ENCODE measurements at places on chromosomes 5 and 9.

DNA sequence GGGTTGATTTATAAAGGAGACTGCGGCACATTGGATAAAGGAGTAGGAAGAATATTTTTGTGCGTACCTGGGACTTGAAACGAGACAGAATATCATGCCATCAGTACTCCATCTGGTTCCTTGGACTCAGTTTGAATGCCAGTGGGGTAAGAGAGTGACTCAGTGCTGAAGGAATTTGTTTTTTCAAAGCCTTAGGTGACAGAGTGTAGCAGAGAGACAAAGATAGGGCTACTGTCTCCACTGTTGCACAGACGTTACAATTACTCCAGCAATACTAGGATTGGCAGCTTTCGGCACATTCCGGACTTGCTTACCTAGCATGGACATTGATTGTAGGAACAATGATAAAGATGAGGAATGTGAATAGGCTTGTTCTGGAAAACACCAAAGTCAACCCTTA lies 250.7 kb downstream of the KCTD16 start:
- DNase-seq: no peak

DNA sequence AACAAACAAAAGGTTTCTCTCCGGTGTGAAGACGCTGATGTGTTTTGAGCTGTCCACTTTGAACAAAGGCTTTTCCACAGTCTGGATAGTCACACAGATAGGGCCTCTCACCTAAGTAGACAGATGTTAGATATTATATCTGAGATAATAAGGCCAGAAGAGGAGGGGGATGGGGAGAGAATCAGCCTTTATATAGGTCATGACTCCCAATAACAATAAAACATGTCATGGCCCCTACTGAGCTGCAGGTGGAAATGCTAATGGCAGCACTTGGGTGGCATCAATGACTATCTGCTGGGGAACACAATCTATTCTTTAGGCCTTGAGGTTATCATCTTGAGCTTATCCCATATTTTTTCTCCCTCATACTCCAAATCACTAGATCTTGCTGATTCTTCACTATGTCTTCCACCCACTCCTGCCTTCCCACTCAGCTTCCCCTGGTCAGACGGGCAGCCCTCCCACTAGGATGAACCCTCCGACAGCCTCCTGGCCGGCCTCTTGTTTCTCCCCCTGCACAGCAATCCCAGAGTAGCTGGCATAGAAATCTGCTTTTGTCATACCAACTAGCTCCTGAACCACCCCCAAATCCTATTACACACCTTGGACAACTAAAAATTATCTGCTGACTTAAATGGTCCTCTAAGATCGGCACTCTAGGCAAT lies 11.5 kb upstream of the SLC35D2 start:
- no peak for DNase-seq

DNA sequence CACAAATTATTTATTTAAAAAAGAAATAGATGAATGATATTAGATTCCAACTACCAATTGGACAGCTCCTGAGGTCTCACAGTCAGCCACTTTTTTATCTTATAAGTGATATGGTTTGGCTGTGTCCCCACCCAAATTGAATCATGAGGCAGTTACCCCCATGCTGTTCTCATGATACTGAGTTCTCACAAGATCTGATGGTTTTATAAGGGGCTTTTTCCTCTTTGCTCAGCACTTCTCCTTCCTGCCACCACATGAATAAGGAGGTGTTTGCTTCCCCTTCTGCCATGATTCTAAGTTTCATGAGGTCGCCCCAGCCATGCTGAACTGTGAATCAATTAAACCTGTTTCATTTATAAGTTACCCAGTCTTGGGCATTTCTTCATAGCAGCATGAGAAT lies 12.9 kb downstream of the NLN start:
- DNase-seq: peak; percentile 47

DNA sequence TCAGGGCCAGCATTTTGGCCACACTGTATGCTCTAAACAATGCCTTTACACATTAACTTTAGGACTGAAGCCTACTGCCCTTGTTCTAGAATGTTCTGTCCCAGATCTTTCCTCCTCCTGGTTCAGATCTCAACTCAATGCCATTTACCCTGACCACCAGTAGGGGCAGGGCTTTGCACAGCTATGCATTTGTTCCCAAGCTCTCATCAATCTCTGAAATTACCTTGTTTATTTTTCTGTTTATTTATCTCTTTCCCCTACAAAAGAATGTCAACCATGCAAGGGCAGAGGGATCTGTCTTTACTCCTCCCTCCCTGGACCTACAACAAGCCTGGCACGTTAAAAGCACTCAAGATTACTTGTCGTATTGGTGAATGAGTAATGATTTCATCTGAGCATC lies 612.9 kb downstream of the BNC2 start:
- peak; percentile 24 for DNase-seq

GRCh38 chr9:116394894-116395698 lies 241.5 kb downstream of the PAPPA start:
- DNase-seq: no peak

DNA sequence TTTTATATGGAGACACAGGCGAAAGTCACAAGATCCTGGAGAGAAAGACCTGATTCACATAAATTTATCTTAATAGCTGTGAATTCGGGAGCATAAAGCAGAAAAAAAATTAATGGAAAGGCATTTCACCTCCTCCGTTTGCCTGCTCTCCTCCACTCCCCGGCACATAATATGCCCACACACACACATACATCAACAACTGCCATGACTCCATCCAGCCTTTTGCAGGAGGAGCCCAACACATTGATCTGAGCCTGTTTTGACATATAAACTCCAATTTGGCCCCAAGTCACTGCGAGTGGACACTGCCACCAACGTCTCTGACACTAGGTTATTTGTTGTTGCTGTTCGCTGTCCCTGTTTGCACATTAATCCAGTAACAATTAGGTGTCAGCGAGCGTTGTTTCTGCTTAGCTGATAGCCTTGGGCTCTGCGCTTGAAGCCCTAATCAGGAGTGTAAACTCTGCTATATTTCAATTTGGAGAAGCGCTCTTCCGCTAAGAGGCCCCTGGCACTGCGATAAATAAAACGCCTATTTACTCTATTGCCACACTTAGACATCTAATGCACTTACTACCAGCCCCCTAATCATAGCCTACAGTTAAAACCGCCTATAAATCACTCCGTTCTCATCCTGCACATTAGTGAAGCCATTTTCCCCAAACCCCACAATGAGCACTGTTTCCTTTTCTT lies 195.8 kb upstream of the TBCA start:
- DNase-seq: no peak

GRCh38 chr9:95089257-95090022 lies 228.1 kb downstream of the FANCC start:
- DNase-seq: no peak

- DNase-seq: no peak
These were observed 344.1 kb downstream of the OSTF1 start for GRCh38 chr9:75432386-75432785.

DNA sequence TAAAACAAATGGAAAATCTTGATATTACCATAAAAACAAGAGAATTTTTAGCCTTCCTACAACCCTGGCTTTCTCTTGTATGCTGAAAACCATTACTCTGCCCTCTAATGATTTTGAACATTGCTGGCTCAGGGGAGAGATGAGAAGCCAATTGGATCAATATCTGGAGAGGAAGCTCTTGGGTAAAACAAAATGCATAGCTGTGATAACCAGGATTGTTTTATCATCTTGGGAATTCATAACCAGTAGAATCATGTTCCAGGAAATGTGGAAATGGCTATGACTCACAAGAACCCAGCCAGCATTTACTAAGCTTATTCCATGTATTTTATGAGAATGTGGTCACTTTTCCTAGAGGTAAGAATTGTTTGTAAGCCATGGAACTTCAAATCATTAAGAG lies 51.1 kb upstream of the CTNND2 start:
- DNase-seq: no peak

GRCh38 chr5:6202149-6202967 lies 176.0 kb downstream of the MED10 start:
- peak; percentile 15 for DNase-seq

DNA sequence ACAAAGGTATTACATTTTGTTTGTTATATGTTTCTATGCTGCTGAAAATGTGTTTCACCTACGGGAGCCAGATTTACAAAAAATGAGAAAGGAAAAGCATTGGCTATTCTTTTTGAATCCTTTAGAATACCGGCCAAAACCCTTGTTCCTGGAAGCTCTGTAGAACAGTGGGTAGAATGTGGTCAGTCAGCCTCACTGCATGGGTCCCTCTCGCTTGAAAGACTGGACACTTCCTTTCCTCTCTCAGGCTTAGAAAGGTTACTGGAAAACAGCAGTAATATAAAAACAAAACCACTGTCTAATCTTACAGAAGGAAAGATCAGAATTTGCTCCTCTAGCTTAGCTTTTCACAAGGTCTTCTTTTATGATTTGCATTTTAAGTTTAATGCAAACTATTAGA lies 45.1 kb downstream of the OSTF1 start:
- DNase-seq: no peak

- DNase-seq: no peak
These were observed 107.4 kb upstream of the LARP1 start for GRCh38 chr5:154647761-154648145.

DNA sequence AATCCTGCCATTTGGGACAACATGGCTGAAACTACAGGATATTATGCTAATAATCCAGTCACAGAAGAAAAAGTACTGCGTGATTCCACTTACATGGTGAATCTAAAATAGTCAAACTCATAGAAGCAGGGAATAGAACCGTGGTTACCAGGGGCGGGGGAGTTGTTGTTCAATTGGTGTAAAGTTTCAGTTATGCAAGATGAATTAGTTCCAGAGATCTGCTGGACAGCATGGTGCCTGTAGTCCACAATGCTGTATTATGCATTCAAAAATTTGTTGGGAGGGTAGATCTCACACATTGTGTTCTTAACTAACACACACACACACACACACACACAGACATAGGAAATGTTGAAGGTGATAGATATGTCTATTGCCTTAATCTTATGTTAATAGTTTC lies 480.5 kb downstream of the DMRT2 start:
- DNase-seq: no peak

- no peak for DNase-seq
These were observed 5.1 kb downstream of the ITGA2 start for GRCh38 chr5:52994266-52994665.

DNA sequence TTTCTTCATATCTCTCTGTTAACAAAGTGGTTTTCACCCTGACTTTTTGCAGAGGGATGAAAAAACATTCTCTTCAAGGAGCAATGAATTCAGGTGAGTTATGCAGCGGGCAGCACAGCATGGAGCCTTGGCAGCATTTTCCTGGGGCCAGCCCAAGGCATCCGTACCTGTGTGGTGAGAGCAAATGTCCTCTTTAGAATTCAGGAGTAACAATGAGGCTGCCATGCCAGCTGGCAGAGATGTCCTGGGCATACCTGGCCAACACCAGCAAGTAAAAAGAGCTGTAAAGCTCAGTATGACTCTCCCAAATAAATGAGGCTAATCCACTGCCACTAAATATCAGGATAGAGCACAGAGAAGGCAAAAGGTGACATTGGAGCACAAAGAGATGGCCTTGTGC lies 277.6 kb upstream of the TRPC7 start:
- no peak for DNase-seq

GRCh38 chr5:127053049-127053448 lies 20.3 kb downstream of the C5orf63 start:
- no peak for DNase-seq

- no peak for DNase-seq
These were observed 94.8 kb downstream of the PPIC start for GRCh38 chr5:122941737-122942136.

GRCh38 chr5:10854506-10855277 lies 93.7 kb upstream of the DAP start:
- DNase-seq: peak; percentile 96

DNA sequence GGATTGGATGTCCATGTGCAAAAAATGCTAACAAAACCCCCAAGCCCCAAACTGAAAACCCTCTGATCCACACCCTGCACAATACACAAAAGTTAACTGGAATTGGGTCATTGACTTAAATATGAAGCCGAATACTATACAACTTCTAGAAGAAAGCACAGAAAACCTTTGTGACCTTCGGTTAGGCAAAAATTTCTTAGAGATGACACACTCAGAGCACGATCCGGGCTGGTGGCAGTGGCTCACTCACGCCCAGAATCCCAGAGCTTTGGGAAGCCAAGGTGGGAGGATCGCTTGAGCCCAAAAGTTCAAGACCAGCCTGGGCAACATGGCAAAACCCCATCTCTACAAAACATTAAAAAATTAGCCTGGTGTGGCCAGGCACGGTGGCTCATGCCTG lies 1.8 kb upstream of the DIPK1B start:
- DNase-seq: no peak

- DNase-seq: no peak
These were observed at the start of gene SLC46A2 for GRCh38 chr9:112890106-112891081. Gene SLC46A2 (minus strand): TSS chr9:112890876. CDS start chr9:112890681, 195 bp downstream.

DNA sequence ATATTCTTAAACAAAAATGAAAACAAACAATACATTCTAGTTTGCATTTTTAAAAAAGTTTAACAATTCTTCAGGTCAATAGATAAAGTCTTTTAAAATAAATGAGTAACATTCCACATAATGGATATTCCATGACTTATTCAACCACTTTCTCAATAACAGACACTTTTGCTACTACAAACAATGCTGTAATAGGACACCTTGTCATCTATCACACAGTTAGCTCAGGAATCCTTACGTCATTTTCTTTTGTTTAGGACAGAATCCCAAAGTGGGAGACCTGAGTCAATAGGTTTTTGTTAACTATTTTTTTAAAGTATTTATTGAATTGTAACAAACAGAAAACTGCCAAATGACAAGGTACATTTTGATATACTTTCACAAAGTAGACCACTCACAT lies 72.5 kb downstream of the CEP120 start:
- DNase-seq: no peak

GRCh38 chr5:88722546-88723073 lies 160.4 kb downstream of the MEF2C start:
- DNase-seq: no peak

DNA sequence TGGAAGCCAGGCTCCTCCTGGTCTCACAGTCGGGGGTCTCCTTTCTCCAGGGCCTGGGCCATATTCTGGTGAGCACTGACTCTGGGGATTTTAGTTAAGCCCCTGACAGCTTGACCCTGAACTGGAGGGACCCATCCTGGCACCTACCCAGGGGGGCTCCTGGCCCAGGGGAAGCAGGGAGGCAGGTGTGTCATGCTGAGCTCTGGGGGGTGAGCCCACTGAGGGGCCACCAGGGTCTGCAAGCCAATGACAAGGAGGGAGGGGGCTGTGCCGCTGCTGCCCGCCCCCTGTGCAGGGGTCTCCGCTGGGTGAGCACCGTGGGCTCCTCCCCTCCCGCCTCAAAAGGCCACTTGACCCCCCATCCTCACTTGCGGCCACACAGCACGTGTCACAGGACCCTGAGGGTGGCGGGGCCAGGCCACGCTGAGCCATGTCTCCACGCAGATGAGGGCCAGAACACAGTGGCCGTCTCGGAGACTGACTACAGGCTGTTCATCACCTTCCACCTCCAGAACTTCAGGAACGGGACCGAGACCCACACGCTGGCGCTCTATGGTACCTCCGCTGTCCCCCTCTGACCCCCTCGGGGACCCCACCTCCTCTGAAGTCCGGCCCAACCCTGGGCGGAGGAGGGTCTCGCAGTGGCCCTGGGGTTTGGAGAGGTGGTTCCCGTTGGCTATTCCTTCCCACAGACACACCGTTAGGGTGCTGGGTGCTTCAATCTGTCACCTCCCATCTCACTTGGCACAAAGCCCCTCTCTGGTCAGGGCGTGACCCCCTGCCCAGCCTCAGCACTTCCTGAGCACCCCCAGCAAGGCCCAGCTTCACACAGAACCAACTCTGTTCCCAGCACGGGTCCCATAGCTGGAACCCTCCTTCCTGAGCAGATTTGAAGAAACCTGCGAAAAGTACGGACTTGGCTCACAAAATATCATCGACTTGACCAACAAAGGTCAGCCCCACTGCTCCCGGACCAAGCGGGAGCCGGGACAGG lies 2.0 kb downstream of the LCN9 start:
- no peak for DNase-seq
